ENCODE measurements at places on chromosomes 2 and 18.

DNA sequence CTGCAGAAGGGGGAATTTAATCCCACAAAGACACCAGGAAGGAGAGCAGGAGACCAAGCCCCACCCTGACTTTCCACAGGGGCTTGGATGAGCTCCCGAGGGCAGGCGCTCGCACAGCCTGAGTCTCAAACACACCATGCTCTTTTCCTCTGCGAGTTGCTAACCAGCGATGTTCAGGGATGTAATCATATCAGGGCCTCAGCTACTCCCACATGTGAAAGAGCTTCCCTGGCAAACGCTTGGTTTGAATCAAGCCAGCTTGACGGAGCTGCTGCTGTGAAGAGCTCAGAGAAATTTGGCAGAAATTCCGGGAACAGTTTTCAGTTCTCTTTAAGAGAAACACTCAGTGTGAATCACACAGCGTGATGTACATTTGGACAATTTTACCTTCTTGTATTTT is 385.8 kb downstream of the GALR1 start:
- DNase-seq: no peak

DNA sequence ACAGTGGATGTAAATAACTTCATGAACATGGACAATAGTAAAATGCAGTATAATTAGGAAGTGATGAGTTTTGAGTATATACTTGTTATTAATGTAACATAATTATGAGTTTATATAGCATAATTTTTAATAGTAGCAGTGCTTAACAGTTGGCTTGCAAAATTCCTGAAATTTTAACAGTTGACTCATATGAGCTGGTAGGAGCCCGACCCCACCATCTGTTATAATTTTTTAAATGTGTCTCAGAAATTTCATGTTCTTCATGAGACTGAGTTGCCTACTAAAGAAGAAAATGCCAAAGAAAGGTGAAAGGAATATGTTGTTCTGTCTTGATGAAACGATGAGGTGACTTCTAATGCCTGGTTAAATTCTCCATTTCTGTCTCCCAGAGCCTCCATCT is 62.6 kb downstream of the ITGB1BP1 start:
- no peak for DNase-seq

DNA sequence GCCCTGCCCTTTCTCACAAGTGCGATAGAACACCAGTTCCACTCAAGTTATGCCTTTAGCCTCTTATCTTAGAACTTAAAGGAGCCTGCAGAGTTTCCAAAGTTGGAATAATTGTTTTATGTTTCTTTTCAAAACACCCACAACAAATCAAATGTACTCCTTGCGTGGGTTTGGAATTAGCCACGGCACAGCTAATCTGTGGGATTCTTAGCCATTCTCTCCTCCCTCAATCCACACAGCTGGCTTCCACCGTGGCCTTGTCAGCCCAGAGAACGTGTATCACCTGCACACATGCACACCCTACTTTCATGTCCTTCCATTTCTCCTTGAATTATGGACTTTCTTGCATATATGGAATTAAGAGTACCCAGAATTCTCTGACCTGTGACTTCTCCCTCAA is 135.1 kb upstream of the LTBP1 start:
- DNase-seq: no peak

DNA sequence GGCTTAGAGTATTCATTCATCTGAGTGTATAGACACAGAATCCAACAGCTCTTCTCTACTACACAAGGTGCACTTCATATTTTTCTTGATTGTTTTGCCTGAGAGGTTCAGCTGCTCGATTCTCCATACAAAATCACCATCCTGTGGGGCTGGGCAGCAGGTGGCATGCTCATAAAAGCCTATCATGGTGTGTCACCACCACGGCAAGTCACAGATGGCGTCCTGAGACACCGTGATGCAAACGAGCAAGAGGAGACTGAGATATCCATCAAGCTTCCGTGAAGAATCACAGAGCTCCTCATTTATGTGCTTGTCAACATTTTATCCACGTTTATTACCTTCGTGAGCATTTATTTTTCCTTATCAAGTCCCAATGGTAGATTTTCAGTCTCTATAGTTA is 22.4 kb upstream of the NRP2 start:
- no peak for DNase-seq

GRCh38 chr2:176003958-176004357 is 1.9 kb upstream of the LNPK start:
- no peak for DNase-seq

DNA sequence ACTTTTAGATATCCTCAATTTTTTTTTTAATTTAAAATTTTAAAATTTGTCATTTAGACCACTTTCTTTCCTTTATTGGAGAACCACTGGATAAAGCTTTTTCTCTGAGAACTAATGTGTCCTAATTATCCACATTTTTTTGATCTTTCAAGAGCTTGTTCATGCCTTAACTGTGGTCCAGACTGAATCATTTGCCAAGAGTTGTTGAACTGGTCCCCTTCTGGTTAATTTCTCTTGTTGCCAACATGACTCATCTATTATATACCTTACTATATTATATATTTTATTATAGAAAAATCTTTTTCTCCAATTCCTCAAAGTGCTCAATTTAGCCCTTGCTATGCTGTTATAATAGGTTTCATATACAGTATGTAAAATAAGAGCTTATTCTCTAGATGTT is 53.1 kb upstream of the TMEM87B start:
- DNase-seq: no peak

DNA sequence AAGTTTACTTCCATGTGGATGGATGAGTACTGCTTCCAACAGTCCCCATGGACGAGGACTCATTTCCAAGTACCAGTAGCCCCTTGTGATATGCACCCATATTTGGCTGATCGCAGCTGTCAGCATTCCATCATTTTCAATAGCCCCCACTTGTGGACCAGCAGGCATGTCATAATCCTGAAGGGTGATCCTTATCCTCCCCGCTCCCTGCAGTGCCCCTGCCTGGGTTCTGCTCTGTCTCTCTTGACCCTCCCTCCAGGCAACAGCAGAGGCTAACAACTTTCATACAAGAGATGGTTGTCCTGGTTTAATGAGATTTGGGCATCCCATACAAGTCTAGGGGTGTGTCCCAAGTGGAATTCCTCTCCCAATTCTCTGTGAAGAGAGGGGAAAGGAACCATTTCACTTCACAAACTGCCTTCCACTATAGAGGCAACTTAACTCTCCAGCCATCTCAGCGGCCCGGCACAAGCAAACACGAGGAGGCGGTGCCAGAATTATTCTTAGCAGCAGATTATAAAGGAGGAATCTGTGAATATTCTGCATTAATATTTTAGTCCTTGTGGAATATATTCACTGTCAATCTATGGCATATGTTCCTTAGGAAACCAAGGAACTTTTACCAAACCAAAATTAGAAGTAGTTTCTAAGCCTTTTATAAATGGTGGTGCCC is 110.7 kb downstream of the RTN4 start:
- DNase-seq: no peak

DNA sequence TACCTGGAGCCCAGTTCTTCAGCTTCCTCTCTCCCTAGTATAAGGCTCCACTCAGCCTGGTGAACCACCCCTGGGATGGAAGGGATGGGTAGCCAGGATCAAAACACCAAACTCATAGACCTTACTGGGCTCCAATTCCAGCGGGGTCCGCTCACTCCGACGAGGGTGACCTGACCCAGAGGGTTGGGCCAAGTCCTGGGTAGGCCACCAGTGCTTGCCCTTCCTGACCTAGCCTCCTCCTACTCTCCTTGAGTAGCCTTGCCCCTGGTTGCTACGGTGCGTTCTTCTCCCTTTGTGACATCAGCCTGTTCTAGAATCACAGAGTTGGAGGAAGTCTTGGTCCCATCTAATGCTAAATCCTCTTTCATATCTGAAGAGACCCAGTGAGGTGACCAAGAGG is 537 bp upstream of the STAT4 start:
- DNase-seq: no peak

- no peak for DNase-seq
Measured at GRCh38 chr2:70901227-70902066, 34.3 kb upstream of the ATP6V1B1 start.

DNA sequence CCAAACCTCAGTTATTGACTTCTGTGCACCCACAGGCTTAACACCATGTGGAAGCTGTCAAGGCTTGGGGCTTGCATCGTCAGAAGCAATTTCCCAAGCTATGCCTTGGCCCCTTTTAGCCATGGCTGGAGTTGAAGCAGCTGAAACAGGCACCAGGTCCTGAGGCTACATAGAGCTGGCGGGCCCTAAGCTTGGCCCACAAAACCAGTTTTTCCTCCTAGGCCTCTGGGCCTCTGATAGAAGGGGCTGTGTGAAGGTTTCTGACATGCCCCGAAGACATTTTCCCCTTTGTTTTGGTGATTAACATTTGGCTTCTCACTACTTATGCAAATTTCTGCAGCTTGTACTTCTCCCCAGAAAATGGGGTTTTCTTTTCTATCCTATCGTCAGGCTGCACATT is 9.1 kb upstream of the TMX3 start:
- DNase-seq: no peak

DNA sequence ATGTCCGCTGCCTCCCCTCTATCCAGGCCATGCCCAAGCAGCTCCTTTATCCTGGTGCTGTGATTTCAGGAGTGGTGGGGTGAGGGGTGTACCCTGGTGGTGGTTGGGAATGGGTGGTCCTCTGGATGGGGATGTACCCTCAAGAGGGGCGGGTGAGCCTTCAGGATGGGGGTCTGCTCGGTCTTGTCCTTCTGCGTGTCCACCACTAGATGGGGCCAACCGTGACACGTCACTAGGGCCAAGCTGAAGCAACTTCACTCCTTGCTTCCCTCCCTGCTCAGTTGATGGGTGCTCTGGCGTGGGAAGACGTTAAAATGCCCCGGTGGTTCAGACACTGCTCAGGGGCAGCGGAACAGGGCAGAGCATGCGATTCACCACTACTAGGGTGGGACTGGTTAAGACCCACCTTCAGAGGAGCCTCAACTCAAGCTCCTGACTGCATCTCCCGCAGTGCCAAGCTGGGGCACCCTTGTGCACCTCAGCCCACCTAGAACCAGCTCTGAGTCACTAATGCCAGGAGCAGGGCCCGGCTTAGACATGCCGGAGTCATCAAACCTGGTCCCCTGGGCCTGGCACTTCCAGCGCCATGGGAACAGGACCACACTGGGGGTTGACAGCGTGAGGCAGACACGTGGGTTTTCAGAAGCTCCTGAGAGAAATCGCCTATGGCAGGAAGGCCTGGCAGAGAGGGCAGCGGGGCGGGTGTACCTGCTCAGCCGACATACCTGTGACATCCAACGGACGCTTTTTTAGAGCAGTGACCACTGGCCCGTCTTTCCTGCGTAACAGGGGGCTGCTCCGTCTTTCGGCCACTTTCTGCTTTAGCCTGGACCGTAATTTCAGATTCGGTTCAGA is 256.7 kb downstream of the HDAC4 start:
- DNase-seq: no peak

DNA sequence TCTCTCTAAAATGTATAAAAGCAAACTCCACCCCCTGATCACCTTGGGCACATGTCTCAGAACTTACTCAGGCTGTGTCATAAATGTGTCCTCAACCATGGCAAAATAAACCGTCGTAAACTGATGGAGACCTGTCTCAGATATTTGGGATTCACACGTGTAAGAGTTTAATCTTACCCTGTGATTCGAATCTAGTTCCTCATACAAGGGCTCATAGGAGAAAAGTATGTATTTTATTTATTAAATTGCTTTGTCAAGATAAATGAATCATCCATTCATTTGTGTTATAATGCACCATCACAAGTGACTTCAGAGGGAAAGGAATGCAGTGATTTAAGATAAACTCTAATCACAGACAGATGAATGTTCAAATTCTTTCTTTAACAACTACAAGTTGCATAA is 712.5 kb upstream of the LRATD1 start:
- DNase-seq: no peak

DNA sequence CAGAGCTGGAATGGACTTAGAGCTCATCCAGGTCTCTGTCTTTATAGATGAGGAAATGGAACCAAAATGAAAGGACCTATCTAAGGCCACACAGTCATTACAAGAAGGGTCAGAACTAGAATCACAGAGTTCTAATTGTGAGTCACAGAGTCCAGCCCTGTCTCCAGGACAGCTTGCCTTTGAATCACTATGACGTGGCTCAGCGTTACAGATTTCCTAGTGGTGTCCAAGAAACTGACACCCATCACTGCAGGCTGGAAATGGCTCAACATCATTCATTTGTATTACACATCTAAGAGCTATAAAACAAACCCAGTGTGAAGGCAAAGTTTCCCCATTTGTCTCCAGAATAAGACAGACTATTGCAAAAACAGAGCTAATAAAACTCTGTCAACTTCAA is 164.3 kb upstream of the SIX2 start:
- no peak for DNase-seq

- DNase-seq: no peak
Measured at GRCh38 chr18:48721312-48721711, 182.5 kb downstream of the CTIF start.

DNA sequence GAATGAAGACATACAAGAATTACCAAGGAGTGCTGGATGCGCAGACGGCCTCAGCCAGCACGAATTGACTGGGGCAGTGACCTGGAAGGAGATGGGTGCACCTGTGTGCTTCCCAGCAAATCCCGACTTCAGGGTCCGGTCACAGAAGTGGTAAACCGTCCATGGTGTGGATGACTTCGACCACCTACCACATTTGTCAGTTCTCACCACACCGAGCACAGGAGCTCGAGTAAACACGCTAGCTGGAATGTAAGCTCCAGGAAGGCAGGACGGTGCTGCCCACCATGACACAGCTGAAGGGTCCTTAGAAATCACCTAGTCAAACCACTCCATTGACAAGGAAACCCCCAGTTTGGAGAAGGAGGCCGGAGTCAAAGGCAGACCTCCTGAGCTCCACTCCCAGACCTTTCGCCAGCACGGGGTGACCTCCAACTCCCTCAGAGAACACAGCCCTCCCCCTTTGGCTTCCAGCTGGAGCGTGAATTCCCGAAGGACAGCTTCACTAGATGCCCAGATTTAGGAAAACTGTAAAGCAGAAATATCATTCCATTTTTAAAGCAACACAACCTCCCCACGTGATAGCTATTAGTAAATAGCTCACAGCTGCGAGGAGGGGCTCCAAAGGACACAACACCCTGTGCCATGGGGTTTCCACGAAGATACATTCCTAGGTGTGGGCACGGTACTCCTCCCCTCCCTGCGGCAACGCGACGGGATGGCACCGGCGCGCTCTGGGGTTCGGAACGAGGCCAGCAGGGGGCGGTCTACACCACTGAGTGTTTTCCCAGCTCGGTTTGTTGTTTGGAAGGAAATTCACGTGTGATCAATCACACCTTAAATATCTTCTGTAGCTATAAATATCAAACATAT is 34.1 kb upstream of the GNAL start:
- peak; percentile 35 for DNase-seq

DNA sequence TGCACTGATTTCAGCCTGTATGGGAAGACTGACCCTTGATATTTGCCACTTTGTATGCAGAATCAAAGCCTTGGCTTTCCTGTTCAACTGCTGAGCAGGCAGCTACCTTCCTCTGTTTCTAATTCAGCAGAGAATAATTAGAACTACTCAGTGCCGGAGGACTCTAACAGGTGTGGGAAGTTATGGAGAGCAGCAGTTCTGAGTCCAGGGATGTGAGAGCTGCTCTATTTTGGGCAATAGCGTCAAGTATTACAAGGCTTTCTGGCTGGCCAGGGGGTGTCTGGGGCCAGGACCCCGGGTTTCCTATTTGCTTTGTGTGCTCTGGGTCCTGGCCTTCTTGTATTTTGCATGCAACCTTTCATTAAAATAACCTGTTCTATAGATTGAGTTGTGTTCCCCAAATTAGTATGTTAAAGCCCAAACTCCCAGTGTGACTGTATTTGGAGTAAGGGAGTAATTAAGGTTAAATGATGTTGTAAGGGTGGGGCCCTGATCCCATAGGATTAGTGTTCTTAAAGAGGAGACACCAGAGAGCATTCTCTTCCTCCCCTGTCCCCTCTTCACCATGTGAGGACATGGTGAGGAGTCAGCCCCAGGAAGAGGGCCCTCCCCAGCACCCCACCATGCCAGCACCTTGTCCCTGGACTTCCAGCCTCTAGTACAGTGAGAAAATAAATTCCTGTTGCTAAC is 5.6 kb upstream of the NTSR2 start:
- no peak for DNase-seq
